Activated CD8-positive, alpha-beta T cell treated with anti-CD3 and anti-CD28 coated beads, Interleukin-2, amount 10 ng/mL, durations not matched to agents 7 days and 5 days (primary cell): ENCODE measurements at places on chromosomes 2 and 18. TPM values are rescaled to one million over a fixed set of nuclear protein-coding genes. Genes with fewer than 3 reads are reported as not detected.

GRCh38 chr2:112787294-112787693 is 3.0 kb upstream of the IL1A start:
- no peak for DNase-seq

DNA sequence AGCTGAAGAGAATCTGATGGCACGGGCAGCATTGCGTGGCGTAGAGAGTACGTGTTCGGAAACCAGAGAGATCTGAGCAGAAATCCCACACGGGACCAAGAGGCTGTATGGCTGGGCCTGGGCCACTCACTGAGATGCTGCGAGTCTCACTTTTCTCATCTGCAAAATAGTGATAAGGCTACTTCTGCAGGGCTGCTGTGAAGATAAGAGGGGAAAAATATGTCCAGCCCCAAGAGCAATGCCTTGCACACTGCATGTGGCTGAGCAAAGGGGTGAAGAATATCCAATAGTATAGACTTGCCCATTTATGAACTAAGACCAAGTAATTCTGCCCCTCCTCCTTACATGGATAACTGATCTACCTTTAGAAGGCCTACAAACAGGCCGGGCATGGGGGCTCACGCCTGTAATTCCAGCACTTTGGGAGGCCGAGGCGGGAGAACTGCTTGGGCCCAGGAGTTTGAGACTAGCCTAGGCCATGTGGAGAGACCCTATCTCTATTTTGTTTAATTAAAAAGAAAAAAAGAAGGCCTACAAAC is 3.1 kb downstream of the FECH start:
- DNase-seq: no peak

- no peak for DNase-seq
These were observed 1802.2 kb upstream of the PIK3C3 start for GRCh38 chr18:40152859-40153258.

- no peak for DNase-seq
These were observed 211.7 kb downstream of the CLIP4 start for GRCh38 chr2:29326926-29327325.

DNA sequence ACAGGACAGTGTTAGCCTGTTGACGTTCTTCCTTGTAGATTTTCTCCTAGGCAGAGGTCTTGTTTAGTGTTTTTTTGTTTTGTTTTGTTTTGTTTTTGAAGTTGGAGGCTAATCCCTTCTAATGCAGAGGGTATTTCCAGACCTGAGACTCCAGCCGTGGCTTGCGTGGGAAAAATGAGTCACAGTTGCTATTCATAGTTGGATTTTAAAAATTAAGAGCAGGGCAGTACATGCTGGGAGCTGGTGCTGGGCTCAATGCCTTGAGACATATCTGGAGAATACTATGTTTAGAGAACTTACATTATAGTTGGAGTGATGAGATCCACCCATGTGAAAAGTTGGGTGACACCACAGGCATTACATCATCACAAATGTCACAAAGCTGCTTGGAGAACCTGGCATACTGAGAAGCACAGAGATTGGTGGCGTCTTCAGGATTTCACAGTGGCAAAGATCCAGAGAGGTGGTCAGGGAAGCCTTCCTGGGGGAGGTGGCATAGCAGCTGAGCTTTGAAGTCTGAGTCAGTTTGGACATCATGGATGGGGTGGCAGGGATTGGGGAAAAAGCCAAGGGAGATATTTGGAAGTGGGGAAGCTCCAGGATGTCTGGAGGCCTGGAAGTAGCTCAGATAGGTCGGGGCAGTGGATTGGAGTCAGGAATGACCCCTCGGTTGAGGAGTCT is 249.4 kb downstream of the LOXHD1 start:
- DNase-seq: no peak

GRCh38 chr2:156435718-156436496 is at the start of gene GPD2:
Gene GPD2, plus strand, starts transcription at chr2:156436379. Its CDS starts 39,727 bp downstream, at chr2:156476106.
- peak; percentile 61 for DNase-seq

- no peak for DNase-seq
These were observed 73.8 kb downstream of the KCTD1 start for GRCh38 chr18:26474542-26474941.

DNA sequence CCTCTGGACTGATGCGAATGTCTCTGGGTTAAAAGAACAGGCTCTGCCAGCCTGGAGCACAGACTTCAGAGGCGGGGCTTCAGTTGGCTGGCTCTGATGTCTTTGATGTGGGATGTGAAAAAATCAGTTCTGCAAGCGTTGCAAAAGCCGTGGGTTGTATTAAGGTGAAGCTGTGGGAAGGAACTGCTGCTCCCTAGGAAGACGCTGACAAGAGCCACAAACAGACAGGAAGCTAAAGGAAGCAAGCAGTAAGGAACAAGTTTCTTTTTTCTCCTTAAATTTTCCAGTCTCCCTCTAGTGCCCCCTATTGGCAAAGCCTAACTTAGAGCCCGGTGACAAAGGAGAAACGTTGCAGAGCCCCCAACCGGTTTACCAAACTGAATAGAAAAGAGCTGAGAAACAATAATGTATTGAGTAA is 239.0 kb downstream of the CCDC178 start:
- no peak for DNase-seq

- DNase-seq: no peak
These were observed 141.9 kb upstream of the DLX2 start for GRCh38 chr2:172244419-172245130.

DNA sequence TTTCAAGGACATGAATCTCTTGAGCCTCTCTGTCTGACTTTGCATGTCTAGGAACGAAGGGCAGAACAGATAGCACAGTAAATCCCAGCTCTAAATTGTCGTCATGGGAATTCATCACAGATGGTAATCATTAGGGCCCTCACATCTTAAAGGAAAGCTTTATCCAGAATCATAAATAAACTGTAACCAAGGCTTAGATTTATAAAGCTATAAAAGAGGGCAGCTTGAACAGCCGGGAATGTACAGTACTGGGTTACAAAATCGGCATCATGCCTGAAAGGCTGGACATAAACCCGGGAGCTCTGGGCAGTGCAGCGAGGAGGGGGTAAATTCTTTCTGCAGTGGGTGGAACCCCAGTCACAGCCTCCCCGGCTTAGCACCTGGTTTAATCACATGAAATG is 144.4 kb downstream of the GFPT1 start:
- no peak for DNase-seq

DNA sequence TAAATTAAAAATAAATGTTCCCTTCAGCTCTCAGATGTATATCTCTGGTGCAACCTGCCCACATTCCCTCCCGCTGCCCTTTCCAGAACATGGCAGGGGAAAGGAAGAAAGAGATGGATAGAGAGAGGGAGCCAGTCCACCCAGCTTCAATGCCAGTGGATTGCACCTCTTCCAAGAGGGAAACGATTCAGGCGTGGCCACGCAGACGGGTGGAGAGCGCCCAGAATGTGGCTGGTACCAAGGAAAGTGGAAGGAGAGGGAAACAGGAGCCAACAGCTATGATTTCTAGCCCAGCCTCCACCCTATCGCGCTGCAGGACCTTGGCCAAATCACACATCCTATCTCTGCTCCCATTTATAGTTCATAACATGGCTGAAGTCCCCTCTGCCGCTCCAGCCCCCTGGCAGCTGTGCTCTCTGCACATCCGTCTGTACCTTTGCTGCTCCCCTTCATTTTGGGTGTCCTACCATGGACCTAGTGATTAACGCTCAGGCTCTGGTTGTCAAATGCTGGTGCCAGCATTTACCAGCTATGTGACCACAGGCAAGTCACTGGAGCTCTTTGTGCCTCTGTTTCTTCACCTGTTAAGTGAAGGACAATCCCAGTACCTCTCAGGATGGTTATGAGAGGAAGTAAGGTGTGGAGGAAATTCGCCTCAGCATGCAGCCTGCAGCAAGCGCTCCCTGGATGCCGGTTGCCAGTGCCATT is 66.5 kb downstream of the SFXN5 start:
- no peak for DNase-seq

- DNase-seq: no peak
These were observed 15.0 kb upstream of the HTR2B start for GRCh38 chr2:231139796-231140195.

- DNase-seq: no peak
These were observed 64.0 kb upstream of the SMAD7 start for GRCh38 chr18:49014605-49015267.

DNA sequence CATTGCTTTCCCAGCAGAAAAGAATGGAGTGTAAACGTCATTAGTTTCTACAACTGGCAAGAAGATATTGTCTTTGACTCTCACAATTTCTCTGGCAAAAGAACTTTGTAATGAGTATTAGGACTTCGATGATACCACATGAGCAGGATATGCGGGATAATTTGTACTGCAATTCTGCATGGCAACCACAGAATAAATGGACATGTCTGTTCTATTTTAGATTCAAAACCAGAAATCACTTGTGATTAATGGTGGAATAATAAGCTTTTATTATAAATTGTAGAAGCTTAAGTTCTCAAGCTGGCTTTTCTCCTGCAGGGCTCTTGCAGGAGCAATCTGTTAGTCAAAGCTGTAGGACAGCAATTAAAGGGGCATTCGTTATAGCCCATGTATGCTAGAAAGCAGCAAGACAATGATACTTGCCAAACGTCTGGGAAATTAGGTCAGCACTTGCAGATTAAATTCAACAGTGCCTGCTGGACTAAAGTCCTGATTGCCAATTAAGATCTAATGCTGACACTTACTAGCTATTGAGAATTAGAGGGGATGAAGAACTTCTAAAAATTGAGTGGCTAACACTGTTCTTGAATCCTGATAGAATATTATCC is 177.9 kb downstream of the PTH2R start:
- no peak for DNase-seq

DNA sequence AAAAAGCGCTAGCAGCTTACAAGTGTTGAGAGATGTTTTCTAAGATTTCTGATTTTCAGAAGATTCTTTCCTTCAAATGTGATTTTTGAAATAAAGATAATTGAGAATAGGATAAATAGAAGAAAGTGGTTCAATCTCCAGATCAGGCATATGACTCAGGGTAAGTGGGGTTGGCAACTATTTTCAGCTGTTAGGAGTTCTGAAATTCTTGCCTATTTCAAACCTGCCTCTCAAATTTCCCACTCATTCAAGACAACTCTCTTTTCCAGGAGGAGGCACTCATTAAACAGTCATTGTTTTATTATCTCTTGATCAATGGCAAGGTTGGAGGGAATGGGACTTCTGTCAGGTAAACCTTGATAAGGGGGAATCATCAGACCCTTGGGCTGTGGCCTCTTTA is 138.9 kb downstream of the HNMT start:
- DNase-seq: no peak

DNA sequence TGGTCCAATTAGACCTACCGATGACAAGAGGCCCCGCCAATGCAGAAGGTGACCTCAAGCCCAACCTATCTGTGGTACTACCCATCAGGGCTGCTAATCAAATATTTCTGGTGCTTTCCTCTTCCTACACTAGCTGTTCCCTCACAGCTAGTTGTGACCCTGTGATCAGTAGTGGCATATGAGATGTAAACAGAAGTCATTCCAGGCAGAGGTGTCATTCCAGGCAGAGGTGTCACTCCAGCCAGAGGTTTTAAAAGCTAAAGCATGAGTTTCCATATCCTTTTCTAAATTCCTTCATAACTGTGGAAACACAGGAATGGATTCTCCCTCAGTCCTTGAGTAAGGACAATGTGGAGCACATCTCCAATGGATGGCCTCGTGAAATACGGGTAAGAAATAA is 110.9 kb upstream of the DNAJC10 start:
- DNase-seq: no peak

DNA sequence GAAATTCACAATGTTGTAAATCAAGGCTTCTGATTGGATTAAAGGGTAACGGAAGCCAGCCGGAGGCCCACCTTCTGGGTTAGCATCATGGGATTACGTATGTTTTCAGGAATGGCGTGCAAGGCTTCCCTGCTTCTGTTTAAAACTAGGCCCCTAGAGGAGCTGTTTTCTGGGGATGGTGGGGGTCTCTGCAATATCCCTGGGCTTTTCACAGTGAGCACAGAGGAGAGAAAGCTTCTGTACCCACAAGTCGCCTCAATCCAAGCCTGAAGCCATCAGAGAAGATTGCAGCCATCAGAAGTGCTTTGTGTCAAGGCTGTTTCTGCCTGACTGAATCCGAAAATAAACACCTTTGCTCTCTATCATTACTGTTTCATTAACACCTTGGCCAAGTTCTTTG is 226.9 kb upstream of the SMIM21 start:
- no peak for DNase-seq

- DNase-seq: no peak
These were observed 17.3 kb downstream of the PLCL1 start for GRCh38 chr2:197821550-197822289.

The PLCL1 gene
- 0.08 TPM for total RNA-seq

The PTPRN gene
- 0.16 TPM for total RNA-seq

The COL4A4 gene
- not detected for total RNA-seq

The NPPC gene
- total RNA-seq: 1.8 TPM
